ENCODE measurements at places on chromosomes 3 and 15.

GRCh38 chr3:43461345-43461744 is 160.5 kb downstream of the ANO10 start:
- DNase-seq = no peak

DNA sequence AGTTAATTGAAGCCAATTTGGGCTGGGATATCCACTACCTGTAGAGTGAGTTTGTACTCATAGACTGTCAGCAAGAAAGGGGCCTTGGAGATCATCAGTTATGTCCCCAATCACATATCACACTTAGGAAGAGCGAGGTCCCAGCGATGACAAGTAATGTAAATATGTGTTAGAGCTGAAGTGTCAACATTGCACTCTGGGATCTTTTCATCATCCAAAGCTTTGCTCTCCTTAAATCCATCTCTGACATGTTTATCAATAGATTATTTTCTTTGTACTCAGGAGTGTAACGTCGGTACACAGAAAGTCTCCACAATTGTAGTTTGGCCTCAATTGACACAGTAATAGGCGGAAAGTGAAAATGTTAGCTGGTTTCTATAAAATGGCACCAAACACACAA is 113.7 kb upstream of the TPRG1 start:
- DNase-seq = no peak

- no peak for DNase-seq
Measured at GRCh38 chr15:51094606-51095569, at the start of gene TNFAIP8L3. Gene TNFAIP8L3, minus strand, starts transcription at chr15:51094906. Its CDS starts 311 bp downstream, at chr15:51094595.

GRCh38 chr3:195137638-195138588 is 133.0 kb downstream of the XXYLT1 start:
- DNase-seq = no peak

DNA sequence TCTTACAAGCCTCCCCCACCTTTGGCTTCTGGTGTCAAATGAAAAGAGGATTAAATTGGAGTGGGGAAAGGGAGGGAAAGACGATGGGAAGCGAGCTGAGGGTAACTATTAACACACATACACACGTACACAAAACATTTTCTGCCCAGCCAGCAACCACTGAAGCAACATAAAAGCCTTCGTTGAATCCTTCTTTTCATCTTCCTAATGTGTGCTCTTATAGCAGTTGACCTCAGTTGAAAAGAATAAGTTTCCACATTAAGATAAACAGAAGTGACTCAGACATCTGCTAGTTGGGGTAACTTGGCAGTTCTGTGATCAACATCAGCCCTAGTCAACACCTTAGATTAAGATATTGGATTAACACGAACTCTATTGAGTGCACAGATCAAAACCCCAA is 558.5 kb downstream of the MECOM start:
- DNase-seq = no peak

DNA sequence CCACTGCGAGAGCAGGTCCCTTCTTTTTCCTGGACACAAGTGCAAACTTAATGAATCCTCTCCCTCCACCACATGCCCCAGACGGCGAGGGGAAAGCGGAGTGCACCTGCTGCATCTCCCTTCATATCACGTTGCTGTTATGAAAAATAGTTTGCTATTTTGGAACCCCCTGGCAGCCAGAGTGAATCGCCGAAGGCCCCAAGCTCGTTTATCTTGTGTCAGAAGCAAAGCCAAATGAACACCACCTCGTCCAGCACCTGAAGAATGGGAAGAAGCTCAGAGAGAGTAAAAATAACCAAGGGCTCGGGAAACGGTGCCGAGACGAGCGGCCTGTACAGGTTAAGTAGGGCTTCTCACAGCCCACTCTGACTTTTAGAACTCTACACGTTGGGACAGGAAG is 394.6 kb upstream of the RORA start:
- no peak for DNase-seq

DNA sequence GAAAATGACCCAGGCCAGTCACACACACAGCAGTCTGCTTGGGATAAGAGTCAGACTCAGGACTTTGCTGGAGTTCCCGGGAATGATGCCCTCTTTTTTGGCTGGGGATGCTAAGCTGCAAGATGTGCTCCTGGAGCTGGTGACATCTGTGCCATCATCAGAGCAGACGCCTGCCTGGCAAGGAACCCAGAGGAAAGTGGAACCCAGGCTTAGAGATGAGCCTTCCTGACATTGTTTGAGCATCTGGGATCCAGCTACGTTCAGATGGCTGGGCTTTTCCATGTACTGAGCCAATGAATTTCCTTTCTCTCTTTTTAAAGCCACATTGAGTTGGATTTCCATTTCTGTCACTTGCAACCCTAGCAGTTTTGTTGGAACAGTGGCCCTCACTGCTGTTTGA is 53.3 kb downstream of the EBLN2 start:
- DNase-seq = no peak

- no peak for DNase-seq
Measured at GRCh38 chr15:45009046-45009445, 13.9 kb upstream of the SORD start.

GRCh38 chr3:119562307-119562961 is 3.0 kb upstream of the CD80 start:
- peak; percentile 77 for DNase-seq

- DNase-seq = no peak
Measured at GRCh38 chr3:51735039-51735438, 28.2 kb downstream of the GRM2 start.

DNA sequence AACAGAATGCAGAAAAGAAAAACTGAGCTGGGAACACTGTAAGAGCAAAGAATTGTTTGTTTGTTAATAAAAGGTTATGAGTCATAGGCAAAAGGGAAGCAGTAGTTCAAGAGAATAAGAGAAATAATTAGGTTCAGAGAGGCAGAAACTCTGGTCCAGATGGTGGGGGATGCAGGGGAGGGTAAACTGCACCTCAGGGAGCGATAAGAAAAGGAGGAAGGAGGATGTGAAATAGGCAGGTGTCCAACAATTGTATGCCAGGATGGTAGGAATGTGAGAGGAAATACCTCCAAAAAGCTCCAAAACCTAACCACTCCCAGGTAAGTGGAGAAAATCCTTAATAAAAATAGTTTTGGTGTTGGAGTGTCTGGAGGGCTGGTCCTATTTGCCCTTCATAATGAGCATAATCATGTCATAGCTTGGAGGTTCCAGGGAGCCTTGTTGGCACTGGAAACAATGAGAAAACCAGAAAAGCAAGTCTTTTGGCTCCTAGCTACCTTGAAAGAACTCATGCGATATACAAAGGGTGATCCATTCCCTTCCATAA is 405.4 kb upstream of the TBL1XR1 start:
- DNase-seq = no peak

DNA sequence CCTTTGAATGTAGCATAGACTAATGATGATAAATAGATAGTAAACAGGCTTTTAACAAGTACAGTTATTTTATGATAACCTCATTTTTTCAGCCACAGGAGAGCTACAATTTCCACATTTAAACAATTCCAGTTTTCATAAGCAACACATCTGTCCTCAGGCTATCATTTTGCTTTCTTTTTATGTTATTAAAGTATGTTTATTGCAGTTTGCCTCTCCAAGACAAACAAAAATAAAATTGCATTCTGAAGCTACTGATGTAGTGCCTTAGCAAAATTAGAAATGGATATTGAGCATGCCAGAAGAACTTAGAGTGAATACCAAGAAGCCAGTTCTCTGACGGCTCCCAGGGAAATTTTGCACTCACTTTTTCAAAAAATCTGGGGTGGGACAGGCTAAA is 140.6 kb upstream of the ABHD17C start:
- no peak for DNase-seq

GRCh38 chr15:100729461-100729860 is 127.1 kb downstream of the ASB7 start:
- no peak for DNase-seq

GRCh38 chr3:127999509-128000106 is 52.6 kb upstream of the SEC61A1 start:
- no peak for DNase-seq

DNA sequence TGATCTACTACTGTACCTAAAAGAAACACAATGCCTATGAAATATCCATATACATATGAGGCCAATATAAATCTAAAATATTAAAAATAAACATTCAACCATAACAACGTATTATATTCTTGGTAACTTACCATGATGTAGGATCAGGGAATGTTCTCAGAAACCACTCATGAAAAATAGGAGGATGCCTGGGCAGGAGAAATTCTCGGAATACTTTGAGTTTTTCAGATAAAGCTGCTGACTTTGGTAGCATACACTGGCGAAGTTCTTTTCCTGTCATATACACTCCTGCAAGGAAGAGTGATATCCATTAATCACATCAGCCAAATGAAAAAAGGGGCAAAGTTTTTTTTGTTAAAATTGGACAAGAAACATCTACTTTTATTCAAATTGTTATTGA is 11.3 kb upstream of the XRN1 start:
- no peak for DNase-seq
